ENCODE measurements at places on chromosomes 2 and 18.

- peak; percentile 25 for DNase-seq
Observed at GRCh38 chr2:201680743-201681142, 17.7 kb downstream of the MPP4 start.

GRCh38 chr2:169765523-169765922, 31.9 kb downstream of the KLHL23 start:
- no peak for DNase-seq

- DNase-seq = no peak
Observed at GRCh38 chr2:201926067-201926466, 107.6 kb upstream of the FZD7 start.

- no peak for DNase-seq
Observed at GRCh38 chr2:190529486-190530247, 4.9 kb downstream of the NEMP2 start.

- DNase-seq = no peak
Observed at GRCh38 chr2:86065512-86065911, 40.2 kb downstream of the POLR1A start.

GRCh38 chr18:12991821-12992179, 638 bp downstream of the CEP192 start:
- peak; percentile 10 for DNase-seq

DNA sequence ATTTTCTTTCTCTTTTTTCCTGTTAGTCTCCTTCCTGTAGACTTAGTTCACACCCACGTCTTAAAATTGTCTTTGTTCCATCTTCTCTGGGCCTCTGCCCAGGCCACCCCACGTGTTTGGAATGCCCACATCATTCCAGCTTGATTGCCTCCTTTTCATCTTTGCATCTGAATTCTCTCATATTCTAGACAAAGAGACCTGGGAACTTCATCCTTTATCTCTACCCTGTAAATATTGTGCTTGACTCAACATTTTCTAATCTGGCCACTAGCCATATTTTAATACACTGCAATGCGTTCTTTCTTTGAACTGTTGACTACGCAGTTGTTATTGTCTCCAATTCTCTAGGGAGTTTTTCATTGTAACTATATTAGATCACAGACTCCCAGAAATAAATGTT, 187.5 kb upstream of the NRXN1 start:
- no peak for DNase-seq

- no peak for DNase-seq
Observed at GRCh38 chr2:85939131-85939530, 50.3 kb upstream of the ST3GAL5 start.

GRCh38 chr2:39476524-39476923, 39.4 kb upstream of the MAP4K3 start:
- peak; percentile 60 for DNase-seq

DNA sequence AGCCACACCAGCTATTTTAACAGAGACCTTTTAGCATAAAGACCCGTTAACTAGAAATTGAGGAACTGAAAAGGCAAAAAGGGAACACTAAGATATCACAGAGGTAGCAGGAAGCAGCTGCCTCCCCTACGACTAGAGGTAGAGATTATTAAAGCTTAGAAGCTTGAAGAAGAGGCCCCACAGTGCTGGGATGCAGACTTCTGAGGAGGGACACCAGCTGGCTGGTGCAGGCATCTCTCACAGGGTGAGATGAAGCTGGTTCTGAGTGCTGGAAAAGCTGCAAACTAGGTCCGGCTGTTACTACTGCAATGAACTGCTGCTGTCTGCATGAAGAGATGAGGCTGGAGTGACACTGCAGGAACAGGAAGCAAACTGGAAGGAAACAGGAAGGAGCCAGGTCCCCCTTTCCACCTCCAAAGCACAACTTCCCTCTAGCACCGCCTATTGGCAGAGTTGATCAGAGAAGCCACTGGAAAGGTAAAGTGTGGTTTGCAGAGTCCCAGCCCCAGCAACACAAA, 61.2 kb upstream of the MRPS9 start:
- peak; percentile 79 for DNase-seq

DNA sequence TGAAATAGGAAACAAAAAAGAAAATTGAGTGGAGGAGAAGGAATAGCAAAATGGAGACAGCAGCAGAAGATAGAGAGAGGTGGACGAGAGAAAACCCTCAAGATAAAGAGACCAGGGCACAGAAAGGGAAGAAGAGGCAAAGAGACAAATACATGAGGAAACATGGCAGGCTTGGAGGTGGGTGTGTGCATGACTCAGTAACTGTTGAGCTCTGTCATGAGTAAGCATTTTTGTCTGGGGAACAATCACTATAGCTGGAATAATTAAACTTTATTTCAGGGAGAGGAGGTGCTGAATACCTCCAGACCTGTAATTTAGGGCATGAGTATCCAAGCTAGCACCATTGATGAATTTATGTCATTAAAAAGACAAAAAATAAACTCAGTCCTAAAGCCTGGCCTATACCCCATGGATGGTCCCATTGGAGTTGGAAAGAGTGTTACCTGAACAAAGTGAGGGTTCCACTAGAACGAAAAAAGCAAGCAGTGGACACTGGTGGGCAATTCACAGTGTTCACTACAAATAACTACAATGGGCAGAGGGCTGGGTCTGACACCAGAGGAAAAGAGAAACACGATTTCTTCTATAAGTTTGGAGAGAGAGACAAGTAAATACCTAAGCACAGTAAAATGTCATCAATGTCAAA, 145.5 kb downstream of the ADCYAP1 start:
- no peak for DNase-seq

GRCh38 chr18:73235491-73235890, 367.7 kb upstream of the NETO1 start:
- no peak for DNase-seq

- no peak for DNase-seq
Observed at GRCh38 chr18:62585274-62586150, 62.7 kb downstream of the ZCCHC2 start.

GRCh38 chr2:30492619-30493018, 45.6 kb downstream of the LCLAT1 start:
- no peak for DNase-seq

DNA sequence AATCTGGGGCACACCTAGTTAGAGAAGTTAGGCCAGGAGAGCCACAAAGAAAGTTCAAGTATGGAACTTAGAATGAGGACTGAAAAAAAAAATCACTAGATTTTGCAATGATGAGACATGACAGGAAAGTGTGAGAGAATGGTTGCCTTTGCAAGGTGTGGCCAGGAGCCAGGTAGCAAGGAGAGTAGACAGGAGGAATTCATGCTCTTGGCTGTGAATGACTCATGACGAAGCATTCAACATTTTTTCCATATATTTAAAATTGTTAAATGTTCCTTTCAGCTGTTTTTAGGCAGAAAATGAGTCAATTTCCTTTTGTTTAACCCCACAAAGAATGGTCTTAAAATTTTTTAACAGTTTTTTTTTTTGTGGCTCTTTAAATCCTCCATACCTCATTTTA, 636.9 kb downstream of the PLCL1 start:
- no peak for DNase-seq

DNA sequence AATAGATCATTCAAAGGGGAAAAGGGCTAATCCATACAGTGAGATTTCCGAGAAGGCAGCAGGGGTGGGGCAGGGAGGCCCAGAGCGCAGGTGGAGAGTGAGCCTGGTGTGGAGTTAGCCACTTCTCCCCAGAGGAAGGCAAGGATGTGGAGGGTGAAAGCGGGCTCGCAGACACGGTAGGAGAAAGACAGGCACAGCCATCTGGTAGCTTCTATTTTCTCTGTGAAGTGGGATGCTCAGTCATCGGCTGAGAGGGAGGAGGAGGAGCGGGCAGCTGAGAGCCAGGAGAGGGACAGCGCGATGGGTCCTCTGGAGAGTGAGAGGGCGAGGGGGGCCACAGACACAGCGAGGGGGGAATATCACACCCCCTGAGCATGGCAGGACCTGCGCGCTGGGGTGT, 153.3 kb upstream of the NDUFV2 start:
- no peak for DNase-seq

- no peak for DNase-seq
Observed at GRCh38 chr2:9565436-9566153, 10.0 kb upstream of the ADAM17 start.

GRCh38 chr2:42030200-42030759, 17.5 kb upstream of the PKDCC start:
- DNase-seq = no peak

DNA sequence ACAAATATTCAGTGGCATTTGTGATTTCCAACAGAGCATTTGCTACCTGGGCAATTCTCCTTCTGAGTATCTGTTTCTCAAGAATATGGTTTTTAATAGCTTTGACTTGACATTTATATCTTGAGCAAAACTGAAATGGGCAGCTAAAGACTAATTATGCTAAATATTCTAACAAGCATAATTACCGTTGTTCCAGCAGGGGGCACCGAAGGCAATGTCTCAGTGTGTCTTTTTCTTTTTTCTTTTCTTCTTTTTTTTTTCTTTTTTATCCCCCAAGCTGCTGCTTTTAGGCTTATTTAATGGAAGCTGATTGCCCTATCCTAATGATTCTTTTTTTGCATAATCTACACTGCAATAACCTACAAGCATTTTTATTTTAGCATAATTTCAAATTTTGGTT, 138.9 kb upstream of the NABP1 start:
- peak; percentile 12 for DNase-seq

GRCh38 chr2:46806526-46806925, 109.1 kb downstream of the MCFD2 start:
- no peak for DNase-seq

- DNase-seq = peak; percentile 79
Observed at GRCh38 chr2:98569197-98569793, 39.0 kb downstream of the COA5 start.

GRCh38 chr2:205372141-205372540, 310.2 kb upstream of the NRP2 start:
- DNase-seq = no peak

DNA sequence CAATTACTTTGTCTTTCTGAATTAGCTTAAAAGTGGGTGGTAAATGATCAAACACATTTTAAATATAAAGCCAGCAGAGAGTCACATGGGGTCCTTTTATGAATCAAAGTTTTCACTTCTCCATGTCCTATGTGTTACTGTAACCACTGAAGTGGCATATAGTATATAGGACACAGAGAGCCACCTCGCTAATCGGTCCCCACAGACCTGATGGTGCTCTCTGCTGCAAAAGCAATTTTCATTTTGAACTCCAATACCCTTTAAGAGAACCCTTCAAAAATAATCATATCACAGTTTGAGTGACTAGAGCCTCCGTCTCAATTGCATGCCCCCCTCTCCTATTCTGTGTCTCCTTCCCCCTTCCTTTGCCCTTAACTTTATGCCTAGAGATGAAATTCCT, 272.8 kb downstream of the ERBB4 start:
- no peak for DNase-seq

DNA sequence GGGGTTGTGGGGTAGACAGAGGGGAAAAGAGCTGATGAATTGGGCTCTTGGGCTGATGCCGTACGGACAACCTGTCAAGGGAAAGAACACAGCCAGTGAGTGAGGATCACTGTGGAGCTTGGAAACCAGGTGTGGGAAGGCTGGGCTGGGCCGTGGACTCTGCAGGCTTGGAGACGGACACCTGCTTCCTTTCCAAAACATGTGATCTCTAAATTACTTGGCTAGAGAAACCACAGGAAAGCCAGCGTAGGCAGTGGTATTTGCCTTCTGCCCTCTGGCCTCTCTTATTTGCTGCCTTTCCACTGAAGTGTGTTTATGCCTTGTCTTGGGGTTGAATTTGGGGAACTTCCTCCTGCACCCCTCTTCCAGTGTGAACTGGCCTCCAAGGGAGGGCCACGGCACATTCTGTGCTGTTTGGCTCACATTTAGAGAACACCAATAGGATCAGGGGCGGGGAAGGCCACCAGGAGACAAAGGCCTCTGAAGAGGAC, 267.7 kb downstream of the PRKCE start:
- DNase-seq = no peak

GRCh38 chr2:228689053-228689452, 507.6 kb upstream of the SPHKAP start:
- no peak for DNase-seq

DNA sequence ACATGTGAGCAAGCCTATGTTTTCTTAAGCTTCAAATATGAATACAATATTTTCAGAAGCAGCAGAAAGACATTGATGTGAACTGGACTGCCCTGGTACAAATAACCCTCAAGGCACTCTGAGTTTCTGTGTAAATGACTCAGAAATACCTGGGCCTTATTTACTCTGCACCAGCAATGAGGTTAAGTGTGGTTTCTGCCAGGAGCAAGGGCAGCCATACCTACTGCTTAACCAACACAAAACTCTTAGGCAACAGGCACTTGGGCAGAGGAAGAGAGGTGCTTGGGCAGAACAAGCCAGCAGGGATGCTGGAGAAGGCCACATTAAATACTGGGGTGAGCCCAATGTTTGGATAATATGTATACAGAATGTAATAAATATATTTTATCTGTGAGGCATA, 29.4 kb upstream of the ARL5A start:
- no peak for DNase-seq

- DNase-seq = peak; percentile 74
Observed at GRCh38 chr2:9950521-9951271, 797 bp upstream of the GRHL1 start.

DNA sequence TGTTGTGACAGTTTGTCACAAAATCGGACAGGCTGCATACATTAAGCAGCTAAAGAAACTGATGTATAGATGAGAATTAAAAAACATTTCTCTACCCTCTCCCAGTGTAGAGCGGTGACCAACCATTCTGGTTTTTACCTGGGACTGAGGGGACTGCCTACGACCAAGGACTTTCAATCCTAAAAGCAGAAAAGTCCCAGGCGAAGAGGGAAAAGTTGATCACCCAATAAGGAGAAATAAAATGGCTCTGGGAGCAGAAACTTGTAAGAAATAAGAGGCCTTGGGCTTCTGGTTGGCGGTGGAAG, 30.9 kb upstream of the YPEL5 start:
- DNase-seq = no peak

DNA sequence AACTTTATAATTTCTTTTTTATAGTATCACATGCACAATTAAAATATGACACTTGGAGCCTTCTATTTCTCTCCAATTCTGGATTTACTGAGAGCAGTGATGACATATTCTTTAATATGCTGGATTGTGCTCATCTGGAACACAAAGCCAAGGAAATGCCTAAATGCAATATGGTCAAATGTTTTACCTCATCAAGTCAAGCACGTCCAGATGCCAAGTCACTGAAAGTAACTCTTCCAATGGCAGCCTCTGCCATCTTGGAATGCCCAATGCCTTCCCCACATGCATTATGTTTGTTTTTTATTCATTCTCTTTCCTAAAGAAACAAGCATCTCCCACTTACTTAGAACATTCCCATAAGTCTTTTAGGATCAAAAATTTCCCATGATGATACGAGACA, 189.8 kb downstream of the TMX3 start:
- no peak for DNase-seq

GRCh38 chr18:59222341-59222740, 2.4 kb downstream of the GRP start:
- DNase-seq = no peak

GRCh38 chr2:37767046-37767445, 95.6 kb upstream of the CDC42EP3 start:
- no peak for DNase-seq

GRCh38 chr2:201126308-201127151, 10.6 kb downstream of the CFLAR start:
- peak; percentile 32 for DNase-seq
